ENCODE measurements at places on chromosomes 11 and 22.

GRCh38 chr11:10701982-10702381 lies 8.4 kb upstream of the IRAG1 start:
- DNase-seq = no peak

- peak; percentile 59 for DNase-seq
Measured at GRCh38 chr11:63613517-63614135, 607 bp downstream of the PLAAT3 start.

DNA sequence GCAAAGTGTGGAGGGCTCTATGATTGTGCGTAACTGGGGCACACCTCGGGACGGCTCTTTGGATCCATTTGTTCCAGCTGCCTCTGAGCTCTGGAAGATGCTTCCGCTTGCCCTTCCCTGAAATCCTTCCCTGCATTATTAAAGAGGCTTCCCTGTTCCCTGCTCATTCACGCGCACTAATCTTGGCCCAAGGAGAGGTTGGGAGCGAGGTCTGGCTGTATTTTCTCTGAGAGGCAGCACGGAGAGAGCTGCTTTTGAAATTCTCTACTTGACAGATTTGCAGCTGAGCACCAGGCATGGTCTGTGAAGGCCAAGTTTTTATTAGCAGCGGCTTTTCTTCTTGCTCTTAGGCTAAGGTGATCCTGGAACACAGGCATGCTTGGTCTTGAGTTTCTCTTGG lies 94.8 kb upstream of the NTM start:
- DNase-seq = no peak

DNA sequence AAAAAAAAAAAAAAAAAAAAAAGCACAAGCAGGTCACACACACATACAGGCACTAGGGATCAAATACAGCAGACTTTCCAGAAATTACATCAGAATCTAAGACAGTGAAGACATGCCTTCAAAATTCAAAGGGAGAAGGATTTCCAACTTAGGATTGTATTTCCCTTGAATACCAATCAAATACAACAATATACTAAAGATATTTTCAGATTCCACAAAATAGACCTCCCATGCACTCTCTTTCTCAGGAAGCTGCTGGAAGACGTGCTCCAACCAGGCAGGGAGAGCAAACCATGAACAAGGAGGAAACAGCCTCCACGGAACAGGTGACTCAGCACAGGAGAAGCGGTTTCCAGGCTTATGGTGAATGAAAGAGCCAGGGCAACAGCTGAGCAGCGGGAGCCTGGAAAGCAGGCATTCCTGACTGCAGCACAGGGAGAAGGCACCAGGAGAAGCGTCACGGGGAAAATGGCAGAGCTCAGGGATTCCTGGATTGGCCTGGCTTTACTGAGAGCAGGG lies 32.0 kb downstream of the TMEM184B start:
- DNase-seq = no peak

DNA sequence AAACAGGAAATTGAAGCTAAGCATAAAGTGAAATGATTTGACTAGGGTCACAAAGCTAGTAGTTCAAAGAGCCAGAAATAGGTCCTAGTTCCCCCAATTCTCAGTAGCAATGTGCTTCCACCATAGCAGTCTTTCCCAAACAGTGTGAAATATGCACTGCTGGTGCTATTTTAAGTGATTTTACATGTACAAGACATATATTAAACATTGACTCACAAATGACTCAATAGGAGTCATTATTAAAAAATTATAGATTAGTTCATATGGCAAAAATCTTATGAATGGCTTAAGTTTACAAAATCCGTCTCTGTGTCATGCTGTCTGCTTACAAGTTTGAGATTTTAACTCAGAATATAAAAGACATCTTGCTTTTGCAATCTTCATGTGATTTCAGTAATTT lies 21.4 kb downstream of the KIF18A start:
- DNase-seq = no peak

- DNase-seq = no peak
Measured at GRCh38 chr11:77386178-77386577, 84.7 kb upstream of the GDPD4 start.

GRCh38 chr11:132632641-132633124 lies 899.6 kb downstream of the OPCML start:
- DNase-seq = peak; percentile 2

GRCh38 chr22:33163815-33164214 lies 105.6 kb upstream of the SYN3 start:
- DNase-seq = no peak

GRCh38 chr11:118679483-118679882 lies at the start of gene TREH:
Gene TREH, minus strand, starts transcription at chr11:118679650. Its CDS starts 23 bp downstream, at chr11:118679627.
- DNase-seq = no peak

- peak; percentile 18 for DNase-seq
Measured at GRCh38 chr11:56522008-56522407, 21.0 kb downstream of the OR5M11 start.

- DNase-seq = no peak
Measured at GRCh38 chr11:58739725-58740430, 8.1 kb upstream of the GLYAT start.

DNA sequence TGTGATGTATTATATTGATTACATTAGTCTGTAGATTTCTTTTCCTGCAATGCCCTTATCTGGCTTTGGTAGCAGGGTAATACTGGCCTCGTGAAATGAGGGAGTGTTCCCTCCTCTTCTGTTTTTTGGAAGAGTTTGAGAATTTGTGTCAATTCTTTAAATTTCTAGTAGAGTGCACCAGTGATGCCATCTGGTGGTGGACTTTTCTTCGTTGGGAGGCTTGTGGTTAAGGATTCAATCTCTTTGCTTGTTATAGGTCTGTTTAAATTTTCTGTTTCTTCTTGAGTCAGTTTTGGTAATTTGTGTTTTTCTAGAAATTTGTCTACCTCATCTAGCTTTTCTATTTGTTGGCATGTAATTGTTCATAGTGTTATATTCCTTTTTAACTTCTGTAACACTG lies 18.9 kb downstream of the SHANK3 start:
- peak; percentile 56 for DNase-seq

- DNase-seq = no peak
Measured at GRCh38 chr22:50440544-50441249, 34.1 kb downstream of the SBF1 start.

GRCh38 chr11:78424334-78425270 lies 7.0 kb upstream of the GAB2 start:
- DNase-seq = peak; percentile 78

DNA sequence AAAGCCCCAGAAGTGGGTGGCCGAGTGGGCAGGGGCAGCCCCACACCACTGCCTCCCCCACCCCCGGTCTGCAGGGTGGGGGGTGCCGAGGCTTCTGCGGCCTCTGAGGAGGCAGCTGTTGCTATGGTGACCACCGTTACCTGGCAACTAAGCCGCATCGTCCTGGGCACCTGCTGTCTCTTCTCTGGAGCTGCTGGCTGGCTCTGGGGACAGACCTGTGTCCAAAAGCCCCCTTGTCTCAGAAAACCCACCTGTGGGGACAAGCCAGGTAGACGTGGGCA lies 79.9 kb upstream of the PRR5 start:
- peak; percentile 23 for DNase-seq

GRCh38 chr11:134181707-134182106 lies 42.1 kb downstream of the NCAPD3 start:
- no peak for DNase-seq

Measured in GM12865 (cell line).